Effector memory CD8-positive, alpha-beta T cell (primary cell): ENCODE measurements at places on chromosomes 4 and X.

- no peak for DNase-seq
Observed at GRCh38 chr4:47050761-47051725, 19.7 kb downstream of the GABRB1 start.

GRCh38 chr4:182286035-182286434 lies 42.8 kb downstream of the TENM3 start:
- no peak for DNase-seq

- DNase-seq = no peak
Observed at GRCh38 chr4:48203819-48204218, 65.8 kb downstream of the TEC start.

DNA sequence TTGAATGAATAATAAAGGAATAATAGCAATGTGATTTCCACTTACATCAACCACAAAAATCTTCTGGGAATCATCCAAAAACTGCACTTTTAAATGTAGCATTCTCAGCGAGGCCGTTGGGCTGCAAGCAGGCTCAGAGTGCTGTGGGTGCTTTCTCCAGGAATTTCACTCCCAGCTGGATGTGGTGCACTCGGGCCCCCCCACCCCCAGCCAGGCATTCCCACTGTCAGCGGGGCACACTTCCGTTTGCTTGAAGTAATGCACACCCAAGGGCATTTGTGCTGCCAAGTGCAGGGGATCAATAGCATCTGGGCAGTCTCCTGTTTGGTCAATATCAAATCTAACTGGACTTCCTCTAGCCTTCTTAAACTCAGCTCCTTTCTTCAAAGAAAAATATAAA lies at the start of gene FRMD7:
TSS of gene FRMD7 (minus strand) at position 278 of the 400 bp plus-strand sequence. CDS start at position 102, 176 bp downstream.
- no peak for DNase-seq

DNA sequence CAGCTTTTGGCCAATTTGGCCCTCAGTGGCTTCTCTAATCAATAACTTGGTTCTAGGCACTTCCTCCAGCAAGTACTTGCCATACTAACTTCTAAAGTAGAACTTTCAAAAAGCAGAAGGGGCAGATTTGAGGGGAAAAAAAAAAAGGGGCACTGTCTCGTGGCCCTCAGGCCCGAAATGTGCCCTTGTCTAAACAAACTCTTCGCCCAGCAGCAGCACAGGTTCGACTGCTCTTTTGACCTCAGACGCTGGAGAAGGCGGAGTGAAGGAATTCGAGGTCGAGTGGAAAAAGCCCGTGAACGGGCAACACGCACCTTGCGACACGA lies 775 bp downstream of the GRPEL1 start:
- DNase-seq = no peak

- no peak for DNase-seq
Observed at GRCh38 chr4:100988876-100989275, 358.4 kb downstream of the PPP3CA start.

- DNase-seq = no peak
Observed at GRCh38 chr4:173490817-173491528, 39.1 kb downstream of the HAND2 start.

- no peak for DNase-seq
Observed at GRCh38 chrX:149572743-149573142, 14.5 kb downstream of the MAGEA9B start.

- DNase-seq = no peak
Observed at GRCh38 chrX:131792789-131793462, 230.2 kb upstream of the STK26 start.

DNA sequence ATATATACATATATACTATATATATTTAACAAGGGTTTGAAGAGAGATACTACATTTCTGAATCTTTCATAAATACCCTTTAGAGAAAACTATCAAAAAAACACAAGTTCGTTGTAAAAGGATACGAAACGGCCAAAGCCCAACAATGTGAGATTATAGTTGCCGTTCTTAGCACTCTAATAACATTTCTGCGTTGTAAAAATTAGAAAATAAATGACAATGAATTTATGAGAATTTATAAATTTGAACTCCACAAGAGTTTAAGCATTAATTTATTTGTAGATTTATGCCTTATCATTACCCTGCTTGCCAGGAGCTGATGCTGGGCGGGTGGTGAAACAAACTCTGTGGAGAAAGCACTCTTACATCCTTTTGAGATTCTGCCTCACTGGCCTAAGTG lies 1.1 kb downstream of the WDR17 start:
- no peak for DNase-seq

- no peak for DNase-seq
Observed at GRCh38 chr4:833731-834367, 7.9 kb upstream of the CPLX1 start.

DNA sequence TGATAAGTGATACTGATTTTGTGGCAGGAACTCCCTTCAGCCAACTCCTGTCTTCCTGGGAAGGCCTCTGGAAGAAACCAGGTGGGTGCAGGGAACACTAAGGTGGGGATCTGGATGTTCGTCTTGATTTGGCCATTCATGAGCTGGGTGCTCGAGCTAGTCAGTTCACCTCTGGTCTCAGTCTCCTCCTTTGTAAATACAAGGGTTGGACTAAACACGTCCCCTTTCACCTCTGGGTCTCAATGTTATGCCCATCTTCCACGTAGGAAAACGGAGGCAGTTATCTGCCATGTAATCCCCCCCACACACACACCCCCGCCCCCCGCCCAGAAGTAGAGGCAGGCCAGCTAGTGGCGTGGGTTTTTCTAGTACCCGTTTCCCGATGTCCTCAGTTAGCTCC lies 4.1 kb upstream of the RS1 start:
- no peak for DNase-seq

- DNase-seq = no peak
Observed at GRCh38 chr4:89556601-89557305, 249.2 kb upstream of the GPRIN3 start.

DNA sequence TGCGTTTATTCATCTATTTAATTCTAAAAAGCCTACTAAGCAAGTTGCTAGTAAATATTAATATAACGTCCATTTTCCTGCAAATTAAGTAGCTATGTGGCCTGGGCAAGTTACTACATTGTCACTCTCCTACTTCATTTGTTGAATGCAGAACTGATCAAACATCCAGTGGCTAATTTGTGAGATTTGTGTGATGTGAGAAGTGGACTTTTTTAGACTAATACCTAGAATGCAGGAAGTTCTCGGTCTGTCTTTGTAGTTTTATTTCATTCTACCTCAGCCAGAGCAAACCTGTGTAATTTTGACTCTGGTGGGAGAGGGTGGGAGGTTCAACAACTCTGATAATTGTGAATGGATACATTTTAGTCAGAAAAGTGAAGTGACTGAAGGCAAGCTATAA lies 840 bp downstream of the GUF1 start:
- DNase-seq = no peak

DNA sequence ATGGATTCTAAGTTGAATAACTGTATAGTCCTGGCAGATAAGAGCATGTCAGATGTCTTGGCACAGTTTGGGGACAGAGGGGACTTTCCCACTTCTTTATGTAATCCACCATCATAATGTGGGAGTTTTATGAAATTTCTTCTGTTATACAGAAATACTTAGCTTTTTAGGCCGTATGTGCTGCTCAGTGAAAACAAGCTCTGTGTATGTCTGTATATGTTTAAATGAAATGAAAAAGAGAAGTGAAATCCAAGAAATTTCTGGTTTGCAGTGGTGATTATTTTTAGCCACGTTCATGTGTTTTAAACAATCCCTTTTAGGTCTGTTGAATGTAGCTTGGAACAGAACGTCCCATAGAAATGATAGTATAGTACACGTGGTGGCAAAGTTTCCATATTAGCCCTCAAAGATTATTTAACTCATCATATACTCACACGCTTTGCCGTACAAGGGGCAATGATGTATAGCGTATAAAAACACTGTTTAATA lies 41.0 kb downstream of the GAB1 start:
- no peak for DNase-seq

GRCh38 chr4:118350961-118351360 lies 1.8 kb downstream of the PRSS12 start:
- no peak for DNase-seq

DNA sequence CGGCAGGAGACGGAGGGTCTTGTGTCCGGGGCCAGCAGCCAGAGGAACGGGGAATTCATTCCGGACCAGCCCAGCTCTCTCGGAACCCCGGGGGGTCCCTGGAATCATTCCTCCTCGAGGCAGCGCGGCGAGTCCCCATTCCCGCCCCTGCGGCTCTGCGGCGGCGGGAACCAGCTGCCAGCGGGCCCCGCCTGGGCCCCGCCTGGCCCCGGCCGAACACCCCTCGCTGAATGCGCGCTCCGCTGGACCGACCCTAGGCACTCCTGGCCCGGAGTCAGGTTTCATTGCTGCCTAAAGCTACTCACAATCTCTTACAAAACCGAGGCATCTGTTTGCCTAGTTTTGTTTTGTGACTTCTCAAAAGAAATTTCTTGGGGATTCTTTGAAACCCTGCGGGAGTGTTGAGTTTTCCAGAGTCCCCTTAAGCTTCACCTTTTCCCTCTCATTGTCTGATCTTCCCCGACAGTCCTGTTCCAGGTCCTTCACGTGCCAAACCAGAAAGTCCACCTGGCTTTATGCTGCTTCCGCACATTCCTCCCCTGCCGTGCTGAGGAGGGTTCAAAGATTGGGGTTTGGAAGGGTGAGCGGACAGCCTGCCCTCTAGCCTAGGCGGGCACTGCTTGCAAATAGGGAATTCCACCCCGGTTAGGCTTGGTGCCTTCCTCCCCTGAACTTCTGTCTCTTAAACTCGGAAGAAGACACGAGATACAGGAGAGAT lies 789 bp downstream of the ARHGAP10 start:
- no peak for DNase-seq

DNA sequence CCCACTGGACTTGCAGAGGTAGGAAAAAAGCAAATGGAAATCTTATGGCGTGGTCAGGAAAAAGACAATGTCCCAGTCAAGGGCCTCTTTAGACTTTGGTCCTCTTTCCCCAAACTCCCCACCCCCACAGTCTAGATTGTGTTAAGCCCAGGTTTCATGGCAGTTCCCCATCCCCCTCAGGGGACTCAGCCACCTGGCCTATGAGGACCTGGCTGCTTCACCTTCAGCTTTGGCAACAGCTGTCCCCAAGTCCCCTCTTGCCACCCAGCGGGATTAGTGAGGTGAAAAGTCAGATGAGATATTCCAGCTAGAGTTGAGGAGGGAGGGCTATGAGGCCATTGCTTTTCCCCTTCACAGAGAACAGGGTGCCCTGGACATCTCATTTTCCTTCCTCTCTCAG lies 457 bp downstream of the RIPPLY1 start:
- DNase-seq = no peak

GRCh38 chr4:76611616-76612207 lies 176.7 kb downstream of the SHROOM3 start:
- no peak for DNase-seq

DNA sequence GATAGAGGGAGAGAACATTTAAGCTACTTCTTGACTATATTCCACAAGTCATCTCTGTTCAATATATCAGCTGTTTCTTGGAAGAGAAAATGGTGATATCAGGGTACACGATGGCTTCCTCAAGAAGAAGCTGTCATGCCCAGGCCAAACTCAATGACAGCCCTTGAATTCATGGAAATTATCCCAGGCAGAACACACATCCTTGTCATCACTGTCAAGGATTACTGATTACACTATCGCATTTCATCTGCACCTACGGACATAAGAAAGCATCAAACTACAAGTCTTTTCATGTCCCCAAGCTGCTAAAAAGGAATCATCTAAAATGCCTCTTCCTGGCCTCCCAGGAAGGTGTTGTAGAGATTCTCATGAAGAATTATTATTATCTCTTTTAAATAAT lies 165.2 kb upstream of the SLC7A11 start:
- DNase-seq = no peak

DNA sequence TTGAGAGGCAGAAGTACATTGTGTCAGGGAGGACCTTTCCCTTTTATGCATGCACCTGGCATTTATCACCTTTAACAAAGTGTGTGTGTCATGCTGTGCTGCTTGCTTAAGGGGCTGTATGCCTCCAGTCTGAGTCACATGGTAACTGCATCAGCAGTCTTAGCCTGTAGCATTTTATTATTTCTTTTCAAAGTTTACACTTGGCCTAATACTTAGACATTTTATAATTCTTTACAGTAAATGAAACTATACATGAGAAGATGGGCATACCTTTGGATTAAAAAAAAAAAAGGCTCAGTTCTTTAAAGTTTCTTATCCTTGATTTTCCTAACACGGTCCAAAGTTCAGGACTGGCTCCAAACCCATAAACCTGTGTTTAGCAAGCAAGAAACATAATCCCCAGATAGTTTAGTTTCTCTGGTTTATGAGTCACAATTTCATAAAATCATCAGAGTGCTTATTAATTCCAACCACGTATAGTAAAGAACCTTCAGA lies 14.6 kb downstream of the NPNT start:
- DNase-seq = no peak

DNA sequence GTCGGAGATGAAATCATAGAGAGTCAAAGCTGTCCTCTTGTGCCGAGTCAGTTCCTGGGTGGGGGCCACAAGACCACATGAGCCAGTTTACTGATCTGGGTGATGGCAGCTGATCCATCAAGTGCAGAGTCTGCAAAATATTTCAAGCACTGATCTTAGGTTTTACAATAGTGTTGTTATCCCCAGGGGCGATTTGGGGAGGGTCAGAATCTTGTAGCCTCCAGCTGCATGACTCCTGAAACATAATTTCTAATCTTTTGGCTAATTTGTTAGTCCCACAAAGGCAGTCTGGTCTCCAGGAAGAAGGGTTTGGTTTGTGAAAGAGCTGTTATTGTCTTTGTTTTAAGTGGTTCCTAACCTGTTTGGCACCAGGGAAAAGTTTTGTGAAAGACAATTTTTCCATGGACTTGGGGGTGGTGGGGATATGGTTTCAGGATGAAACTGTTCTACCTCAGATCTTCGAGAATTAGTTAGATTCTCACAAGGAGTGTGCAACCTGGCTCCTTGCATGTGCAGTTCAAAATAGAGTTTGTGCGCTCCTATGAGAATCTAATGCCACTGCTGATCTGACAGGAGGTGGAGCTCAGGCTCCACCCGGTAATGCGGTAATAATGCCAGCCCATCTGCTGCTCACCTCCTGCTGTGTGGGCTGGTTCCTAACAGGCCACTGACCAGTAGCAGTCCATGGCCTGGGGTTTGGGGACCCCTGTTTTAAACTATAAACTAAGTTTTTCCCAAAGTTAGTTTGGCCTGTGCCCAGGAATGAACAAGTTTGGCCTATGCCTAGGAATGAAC lies 29.2 kb downstream of the METAP1 start:
- no peak for DNase-seq
